ENCODE measurements at places on chromosomes 6 and 20.
A peak's percentile ranks its signal among the peaks of the same experiment; 100 is the strongest.

DNA sequence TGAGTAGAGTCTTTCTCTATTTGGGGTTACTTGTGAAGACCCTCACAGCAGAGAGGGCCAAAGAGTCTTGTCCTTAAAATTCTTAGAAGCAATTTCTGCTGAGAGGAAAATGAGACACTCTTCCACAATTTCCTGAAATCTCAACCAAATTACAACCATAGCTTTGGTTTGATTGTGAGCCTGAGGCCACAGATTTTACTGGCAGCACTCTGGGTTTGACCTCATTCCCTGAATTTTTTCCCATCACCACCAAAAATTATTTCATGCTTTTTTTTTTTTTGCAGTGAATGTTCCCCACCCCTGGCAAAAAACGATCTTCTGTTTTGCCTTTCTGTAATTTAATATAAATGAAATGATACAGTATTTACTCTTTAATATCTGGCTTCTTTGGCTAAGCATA, 125.5 kb downstream of the THEMIS start:
- DNase-seq: no peak

DNA sequence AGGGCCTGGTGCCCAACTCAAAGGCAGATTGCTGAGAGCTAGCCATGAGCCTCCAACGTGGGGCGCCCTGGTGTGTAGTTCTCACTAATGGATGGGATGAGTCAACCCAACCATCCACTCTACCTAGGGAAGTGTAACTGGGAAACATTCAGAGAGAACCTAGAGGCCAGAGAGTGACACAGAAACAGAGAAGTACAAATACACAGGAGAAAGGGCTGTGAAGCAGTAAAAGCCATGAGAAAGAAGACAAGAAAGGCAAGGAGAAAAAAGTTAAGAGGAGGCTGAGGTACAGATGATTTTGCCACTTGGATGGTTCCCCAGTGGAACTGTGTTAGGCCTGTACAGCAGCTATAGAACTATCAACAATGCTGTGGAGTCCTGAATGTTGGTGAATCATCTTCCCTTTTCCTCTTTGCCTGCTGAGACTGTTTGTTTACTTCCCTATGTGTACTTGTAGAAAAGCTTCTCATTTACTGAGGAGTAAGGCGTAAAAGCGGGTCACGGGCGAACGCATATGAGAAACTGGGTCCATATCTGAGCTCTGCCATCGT, 39.0 kb downstream of the MAN1A1 start:
- no peak for DNase-seq

- no peak for DNase-seq
Measured at GRCh38 chr6:22029171-22029570, 267.7 kb downstream of the PRL start.

- DNase-seq: peak; percentile 49
Measured at GRCh38 chr6:169188475-169188874, 65.2 kb downstream of the THBS2 start.

- DNase-seq: no peak
Measured at GRCh38 chr20:18031050-18031449, 26.7 kb downstream of the OVOL2 start.

GRCh38 chr6:252775-253535, 39.3 kb upstream of the DUSP22 start:
- no peak for DNase-seq

DNA sequence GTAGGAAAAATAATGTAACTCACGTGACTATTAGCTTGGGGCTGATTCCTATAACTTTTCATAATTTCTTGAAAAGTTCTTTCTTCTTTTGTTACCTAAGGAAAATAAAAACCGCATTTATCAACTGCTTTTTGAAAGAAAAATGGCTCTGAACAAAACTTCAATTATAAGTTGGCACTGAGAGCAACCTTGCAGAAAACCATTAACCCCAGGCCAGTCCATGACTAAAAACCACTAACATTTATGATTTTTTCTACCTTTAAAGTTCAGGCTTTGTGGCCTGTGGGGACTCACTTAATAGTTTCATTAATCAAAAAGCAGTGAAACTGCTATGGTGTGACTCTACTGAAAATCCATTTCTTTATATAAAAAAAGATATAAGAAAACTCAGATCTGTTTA, 69.1 kb upstream of the SAMHD1 start:
- no peak for DNase-seq

GRCh38 chr20:57266291-57267157, at the start of gene BMP7:
Gene BMP7 (minus strand): TSS chr20:57266641. CDS start chr20:57266122, 519 bp downstream.
- DNase-seq: no peak

- DNase-seq: no peak
Measured at GRCh38 chr6:89140347-89141156, 5.3 kb upstream of the PM20D2 start.

DNA sequence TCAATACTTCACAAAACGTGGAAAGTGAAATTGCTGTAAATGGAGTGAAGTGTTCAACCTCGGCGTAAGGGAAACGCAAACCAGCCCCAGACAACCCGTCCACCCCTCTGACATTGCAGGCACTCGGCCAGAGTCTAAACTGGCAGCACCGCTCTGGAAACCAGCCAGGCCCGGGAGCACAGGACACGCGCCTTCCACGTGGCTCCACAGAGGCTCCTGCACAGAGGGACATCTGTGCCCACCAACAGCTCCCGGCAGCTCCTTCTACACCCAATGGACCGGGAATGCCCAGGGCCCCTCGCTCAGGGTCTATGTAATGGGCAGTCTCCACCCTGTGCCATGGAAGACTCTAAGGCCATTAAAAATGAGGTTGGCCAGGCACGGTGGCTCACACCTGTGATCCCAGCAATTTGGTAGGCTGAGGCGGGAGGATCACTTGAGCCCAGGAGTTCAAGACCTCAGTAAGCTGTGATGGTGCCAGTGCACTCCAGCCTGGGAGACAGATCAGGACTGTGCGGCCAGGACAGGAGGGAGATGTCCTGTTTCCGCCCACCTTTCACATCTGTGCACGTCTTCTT, 3.4 kb upstream of the HELZ2 start:
- DNase-seq: no peak

DNA sequence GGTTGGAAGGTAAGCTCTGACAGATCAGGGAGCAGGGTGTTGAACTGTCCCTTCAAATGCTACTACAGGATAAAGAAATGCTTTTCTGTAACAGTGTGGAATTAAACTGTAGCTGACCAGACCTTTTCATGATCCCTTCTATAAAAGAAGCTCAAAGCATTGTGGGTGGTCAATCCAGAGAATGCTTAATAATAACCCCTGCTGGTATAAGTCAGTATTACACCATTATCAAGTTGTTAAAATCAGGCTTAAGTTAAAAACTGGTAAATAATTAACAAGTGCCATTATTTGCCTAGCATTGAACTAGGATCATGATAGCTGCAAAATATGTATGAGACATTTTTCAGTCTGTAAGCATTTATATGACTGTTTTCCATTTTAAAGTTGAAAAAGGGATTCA, 468.9 kb downstream of the PKHD1 start:
- no peak for DNase-seq

GRCh38 chr20:52231230-52231746, 39.7 kb upstream of the ZFP64 start:
- DNase-seq: no peak

DNA sequence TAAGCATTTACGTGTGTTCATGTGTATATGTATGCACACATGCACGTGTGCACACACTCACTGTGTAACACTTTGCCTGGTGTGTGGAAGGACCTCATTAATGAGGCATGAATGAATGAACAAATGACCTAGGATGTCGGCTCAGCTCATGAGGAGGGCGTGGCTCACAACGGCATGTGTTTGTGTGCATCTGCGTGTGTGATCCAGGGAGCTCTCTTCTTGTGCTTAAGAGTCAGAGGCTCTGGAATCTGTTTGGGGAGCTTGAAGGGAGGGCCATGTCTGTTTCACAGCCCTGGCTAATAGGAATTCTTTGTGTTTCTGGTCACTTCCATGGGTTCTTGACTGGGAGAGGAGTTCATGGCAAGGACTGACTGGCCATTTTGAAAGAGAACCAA, 32.7 kb downstream of the TOX2 start:
- DNase-seq: no peak

DNA sequence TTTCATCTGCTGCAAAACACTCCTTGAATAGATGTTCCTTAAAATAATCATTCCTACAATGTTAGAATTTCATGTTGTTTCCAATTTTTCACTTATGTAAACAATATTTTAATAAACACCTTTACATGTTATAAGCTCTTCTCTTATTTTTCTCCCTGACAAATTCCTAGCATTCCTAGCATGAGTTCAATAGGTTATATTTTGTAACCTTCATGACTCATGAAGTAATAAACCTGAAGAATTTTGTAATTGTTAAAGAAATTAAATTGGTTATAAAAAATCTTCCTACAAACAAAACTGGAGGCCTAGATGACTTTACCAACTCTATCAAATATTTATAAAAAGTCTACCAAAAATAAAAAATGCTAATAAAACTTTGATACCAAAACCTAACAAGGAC, 66.3 kb downstream of the NT5E start:
- DNase-seq: no peak

- DNase-seq: no peak
Measured at GRCh38 chr6:148240461-148240840, 102.2 kb upstream of the SASH1 start.

GRCh38 chr6:117564681-117565080, 37.6 kb downstream of the GOPC start:
- no peak for DNase-seq

- DNase-seq: peak; percentile 53
Measured at GRCh38 chr20:51487565-51488268, 54.8 kb downstream of the NFATC2 start.

DNA sequence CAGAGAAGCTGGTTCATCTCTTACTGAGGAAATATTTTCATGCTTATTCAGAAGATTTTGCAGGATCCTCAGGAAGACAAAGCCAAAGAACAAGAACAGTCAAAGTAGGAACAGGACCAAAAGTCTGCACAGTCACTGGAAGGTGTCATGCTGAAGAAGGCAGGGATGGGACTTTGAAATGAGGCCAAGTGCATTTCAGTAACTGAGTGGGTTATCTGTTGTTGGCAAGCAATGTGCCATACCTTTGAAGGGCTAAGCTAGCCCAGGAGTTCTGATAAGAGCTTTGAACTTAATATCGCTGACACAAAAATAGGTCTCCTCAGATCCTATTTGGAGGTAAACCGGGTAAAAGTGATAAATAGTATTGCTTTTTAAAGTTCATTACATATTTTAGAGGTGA, 31.5 kb downstream of the SLC16A10 start:
- no peak for DNase-seq

DNA sequence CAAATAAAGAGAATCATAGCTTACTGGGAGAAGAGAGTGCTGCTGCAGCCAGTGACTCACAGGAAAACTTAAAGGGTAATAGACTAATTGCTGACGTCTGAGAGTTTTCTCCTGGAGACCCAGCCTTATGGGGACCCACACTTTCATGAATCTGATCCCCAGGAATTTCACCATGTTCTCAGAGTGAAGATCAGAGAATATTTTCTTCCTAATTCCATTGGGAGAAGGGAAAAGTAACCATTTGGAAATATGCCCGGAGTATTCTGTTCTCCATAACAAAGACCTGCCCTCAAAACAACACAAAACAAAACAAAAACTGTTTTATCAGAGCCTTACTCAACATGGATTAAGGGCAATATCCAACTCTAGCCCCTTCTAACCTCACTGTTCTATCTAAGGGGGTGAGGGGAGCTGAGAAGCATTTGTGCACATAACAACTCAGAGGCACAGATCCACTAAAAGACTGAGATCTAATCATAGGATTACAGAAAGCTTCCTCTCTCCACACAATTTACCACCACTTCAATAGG, 168.2 kb upstream of the SSTR4 start:
- DNase-seq: no peak

DNA sequence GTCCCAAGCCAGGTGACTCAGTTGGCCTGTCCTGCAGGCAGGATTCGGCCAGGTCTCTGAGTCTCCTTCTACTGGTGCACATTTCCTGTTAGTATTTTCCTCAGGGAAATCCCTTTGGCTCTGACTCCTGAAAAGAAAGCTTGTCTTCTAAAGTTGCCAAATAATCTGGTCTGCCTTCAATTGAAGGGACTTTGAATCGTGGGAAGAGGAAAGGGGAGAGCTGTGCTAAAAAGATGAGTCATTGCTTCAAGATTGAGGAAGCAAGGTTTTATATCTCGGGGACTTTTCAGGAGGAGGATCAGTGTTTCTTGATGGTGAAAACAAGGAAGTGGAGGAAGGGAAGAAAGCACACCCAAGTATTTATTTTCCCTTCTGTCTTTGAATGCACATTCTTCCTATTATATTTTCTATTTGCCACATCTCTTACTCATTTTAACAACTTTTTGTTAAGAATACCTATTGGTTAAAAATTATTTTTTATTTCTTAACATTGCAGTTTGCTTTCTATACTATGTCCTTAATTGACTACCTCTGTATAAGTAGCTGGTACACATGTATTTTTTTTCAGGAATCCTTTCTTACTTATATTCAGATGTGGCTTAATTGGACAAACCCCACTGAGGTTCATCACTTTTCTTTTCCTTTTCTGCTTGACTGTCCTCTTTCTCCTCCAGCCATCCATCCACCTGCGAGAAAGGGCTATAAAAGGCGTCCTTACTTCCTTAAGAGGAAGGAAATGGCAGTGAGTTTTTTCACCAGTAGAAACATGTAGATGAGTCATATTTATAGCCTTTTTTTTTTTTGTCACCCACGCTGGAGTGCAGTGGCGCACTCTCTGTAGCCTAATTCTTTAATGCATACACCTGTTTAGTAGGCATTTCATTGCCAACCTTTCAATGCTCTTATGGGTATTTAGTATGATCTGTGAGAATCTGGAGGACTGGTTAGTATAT, 15.0 kb upstream of the IFNGR1 start:
- peak; percentile 60 for DNase-seq

DNA sequence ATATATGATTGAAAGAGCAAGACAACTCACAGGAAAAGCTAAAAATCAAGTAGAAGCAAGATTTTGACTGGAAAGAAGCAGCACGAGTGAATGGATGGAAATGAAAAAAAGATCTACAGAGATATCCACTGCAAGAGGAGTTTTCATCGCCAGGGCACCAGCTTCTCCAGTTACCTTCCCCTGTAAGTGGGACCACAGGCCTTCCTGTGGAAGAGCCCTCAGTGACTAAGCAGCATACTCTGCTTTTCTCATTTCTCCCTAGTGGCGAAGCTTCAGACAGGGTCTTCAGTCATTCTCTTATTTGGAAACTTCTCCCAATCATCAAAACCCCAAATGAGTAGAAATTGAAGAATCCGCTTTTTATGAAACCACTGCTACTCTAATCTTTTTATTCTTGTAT, 40.5 kb downstream of the ADGRB3 start:
- DNase-seq: no peak

GRCh38 chr6:149941583-149942460, at the start of gene ULBP2:
Gene ULBP2 (plus strand): TSS chr6:149942014. CDS start chr6:149942073, 59 bp downstream.
- DNase-seq: peak; percentile 94

DNA sequence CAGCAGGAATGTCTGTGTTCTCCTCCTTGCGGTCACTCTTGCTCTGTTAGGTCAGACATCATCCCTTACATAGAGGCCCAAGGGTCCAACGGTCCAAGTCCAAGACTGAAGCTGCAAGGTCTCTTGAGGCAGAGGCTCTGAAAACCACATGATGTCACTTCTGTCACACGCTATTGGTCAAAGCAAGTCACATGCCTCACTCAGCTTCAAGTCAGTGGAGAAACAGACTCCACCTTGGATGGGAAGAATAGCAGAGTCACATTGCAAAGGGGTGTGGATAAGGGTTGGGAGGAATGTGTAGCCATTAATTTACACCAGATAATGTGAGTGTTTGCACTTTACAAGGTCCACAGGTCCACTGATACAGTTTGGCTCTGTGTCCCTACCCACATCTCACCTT, 17.5 kb downstream of the SLC52A3 start:
- DNase-seq: no peak

Data from amniotic stem cell (primary cell).